ENCODE measurements at places on chromosomes 7 and 10. TPM values are rescaled to one million over a fixed set of nuclear protein-coding genes. Genes with fewer than 3 reads are reported as not detected.

FZD8 gene
- 25.2 TPM for total RNA-seq

AKR1E2 gene
- 22.6 TPM for total RNA-seq

PDE6C gene
- not detected for total RNA-seq

FBXL13 gene
- 2.3 TPM for total RNA-seq

CRHR2 gene
- not detected for total RNA-seq

XPNPEP1 gene
- total RNA-seq = 133 TPM

PCDH15 gene
- total RNA-seq = under 0.01 TPM

MGAM2 gene
- not detected for total RNA-seq
